Nephron progenitor cell (in vitro differentiated cells): ENCODE measurements at places on chromosomes 11 and 22.

- no peak for DNase-seq
These were observed 273.2 kb downstream of the TENM4 start for GRCh38 chr11:79167510-79168188.

- no peak for DNase-seq
These were observed 11.0 kb downstream of the TP53AIP1 start for GRCh38 chr11:128931668-128932067.

DNA sequence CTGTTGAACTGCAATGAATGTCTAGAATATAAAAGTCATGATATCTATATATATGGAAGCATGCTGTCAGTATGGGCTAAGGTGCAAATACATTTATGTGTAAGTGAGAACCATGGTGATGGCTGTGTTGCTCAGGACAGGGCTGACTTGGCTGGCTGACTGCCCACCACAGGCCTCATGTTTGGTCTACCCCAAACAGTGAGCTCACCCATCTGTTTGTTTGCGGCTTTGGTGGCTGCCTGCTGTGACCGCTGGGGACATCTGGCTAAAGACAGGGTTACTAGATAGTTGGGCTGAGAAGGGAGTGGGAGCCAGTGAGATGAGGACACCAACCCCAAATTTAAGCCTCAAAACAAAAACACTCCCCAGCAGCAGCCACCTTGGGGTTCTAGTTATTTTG is 6.3 kb downstream of the CD44 start:
- no peak for DNase-seq

DNA sequence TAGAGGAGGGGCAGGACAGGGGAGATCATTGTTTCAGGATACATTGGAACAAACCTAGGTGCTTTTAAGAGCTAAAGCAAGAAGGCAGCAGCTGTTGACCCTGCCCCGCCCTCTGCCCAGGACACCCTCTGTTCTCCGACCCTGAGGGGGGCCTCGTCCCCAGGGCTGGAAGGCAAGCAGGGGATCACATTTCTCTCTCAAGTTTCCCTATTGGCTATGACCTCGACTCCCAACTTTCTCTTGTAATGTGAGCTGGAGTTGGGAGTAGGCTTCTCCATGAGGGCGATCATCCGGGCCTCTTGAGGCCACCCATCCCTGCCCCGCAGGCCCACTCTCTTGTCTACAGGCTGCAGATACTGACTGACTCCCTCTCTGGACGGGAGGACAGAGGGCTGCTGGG is 37.7 kb downstream of the DSCAML1 start:
- peak; percentile 48 for DNase-seq
